ENCODE measurements at places on chromosomes 16 and 17. TPM values are rescaled to one million over a fixed set of nuclear protein-coding genes. Genes with fewer than 3 reads are reported as not detected.

The ASIC2 gene
- 1.4 TPM for total RNA-seq

The PPY gene
- total RNA-seq, result not detected

The PPM1E gene
- 0.13 TPM for total RNA-seq

The PIEZO1 gene
- total RNA-seq, result 198 TPM

The NPIPA3 gene
- not detected for total RNA-seq

The CNTD1 gene
- total RNA-seq, result not detected

The IL34 gene
- 1.6 TPM for total RNA-seq

The ALOX12B gene
- not detected for total RNA-seq

The CES5A gene
- not detected for total RNA-seq

DNA sequence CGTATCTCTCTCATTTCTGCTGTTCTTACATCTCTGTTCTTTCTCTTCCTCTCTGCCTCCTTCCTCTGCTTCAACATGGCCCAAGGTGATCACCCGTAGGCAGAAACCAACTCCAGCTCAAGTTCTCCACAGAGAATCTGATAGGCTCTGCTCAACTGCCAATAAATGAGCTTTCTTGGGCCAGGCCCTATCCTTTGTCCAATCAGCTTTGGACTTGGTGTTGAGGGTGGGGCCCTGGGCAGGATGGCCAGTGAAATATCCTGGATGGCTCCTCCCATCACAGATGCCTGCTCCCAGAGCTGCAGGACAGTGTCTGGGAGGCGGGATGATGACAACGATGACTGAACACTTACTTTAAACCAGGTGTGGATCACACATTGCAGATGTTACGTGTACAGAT is 17.4 kb upstream of the BRD7 start:
- no peak for DNase-seq

- no peak for DNase-seq
Observed at GRCh38 chr16:66391726-66392670, 25.5 kb downstream of the CDH5 start.

GRCh38 chr16:50831751-50832150 is 89.9 kb downstream of the CYLD start:
- DNase-seq, result no peak

DNA sequence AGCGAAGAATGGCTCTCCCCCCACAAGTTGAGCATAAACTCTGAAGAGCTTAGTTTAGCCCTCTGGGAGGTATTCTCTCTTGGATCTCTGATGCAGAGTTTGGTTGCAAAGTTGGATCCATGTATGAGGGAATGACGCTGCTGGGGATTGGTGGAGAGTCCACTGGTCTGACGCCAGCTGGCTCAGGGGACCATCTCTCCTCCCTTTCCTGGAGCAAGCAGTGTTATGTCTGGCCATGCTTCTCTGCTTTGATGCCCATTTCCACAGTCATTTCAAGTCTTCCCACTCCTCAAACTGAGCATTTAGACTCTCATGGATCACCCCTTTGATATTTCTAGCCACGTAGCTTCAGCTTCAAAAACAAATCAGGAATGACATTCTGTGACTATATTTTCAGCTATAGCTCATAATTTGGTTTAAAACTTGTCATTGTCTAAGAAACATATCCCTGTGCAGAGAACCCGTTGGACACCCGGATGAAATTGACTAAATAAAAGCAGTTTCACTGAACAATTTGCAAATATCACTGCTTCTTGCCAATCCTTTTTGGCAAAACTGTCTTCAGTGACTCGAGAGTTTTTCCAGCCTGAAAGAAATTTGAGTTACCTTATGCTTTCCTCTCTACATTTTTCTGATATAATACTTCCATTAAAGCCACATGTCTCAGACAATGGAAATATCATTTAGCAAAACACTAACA is 193.4 kb upstream of the CDH11 start:
- no peak for DNase-seq

GRCh38 chr17:34533806-34534527 is 45.4 kb upstream of the TMEM132E start:
- no peak for DNase-seq

DNA sequence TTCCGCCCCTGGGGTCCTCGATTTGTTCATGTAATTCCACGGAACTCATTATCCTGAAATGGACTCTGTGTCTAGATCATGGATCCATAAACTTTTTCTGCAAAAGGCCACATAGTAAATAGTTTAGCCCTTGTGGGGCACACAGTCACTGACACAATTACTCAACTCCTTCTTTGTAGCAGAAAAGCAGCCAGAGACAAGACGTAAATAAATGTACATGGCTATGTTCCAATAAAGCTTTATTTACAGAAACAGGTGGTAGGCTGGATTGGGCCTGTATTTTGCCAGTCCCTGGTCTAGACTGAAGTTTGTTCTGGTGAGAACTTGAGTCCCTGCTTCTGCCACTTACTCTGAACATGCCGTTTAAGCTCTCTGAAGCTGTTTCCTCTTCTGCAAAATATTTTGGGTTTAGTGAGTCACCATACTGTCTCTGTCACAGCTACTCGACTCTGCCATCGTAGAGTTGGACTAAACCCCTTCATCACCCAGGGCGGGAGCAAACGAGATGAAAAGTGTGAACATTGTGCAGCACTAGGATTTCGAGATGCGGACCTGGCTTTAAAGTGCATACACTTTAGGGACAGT is 61.9 kb upstream of the FOXF1 start:
- DNase-seq, result no peak

GRCh38 chr16:68444056-68444657 is 4.2 kb downstream of the SMPD3 start:
- no peak for DNase-seq

DNA sequence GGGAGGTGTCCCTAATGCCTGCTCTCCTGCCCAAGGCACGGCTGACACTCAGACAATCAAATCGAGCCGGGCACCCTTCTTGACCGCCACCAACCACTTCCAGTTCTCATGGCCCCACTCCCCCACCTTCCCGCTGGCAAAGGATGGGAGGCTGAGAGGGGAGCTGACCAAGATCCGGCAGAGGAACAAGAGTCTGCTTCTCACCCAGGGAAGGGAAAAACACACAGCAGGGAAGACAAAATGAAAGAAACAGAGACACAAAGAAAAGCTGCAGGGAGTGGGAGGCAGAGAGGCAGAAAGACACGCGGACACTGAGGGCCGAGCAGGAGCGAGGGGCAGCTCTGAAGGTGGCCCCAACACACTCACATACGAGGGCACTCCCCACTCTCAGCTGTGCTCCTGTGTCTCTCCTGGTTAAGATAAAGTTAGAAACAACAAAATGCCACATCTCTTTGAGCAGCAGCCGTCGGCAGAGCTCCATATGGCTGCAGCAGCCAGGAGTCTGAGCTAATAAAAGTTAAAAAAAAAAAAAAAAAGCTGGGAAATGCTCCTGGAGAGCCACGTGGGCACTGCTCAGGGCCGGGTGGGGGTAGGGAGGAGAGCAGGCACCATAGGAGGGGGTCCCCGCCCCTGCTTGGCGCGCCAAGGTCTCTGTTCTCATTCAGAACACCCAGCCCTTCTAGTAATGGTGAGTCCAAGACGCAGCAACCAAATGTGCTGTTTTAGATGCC is 7.4 kb downstream of the LRRC75A start:
- DNase-seq, result no peak

- no peak for DNase-seq
Observed at GRCh38 chr17:15908378-15908777, 36.6 kb upstream of the ADORA2B start.

DNA sequence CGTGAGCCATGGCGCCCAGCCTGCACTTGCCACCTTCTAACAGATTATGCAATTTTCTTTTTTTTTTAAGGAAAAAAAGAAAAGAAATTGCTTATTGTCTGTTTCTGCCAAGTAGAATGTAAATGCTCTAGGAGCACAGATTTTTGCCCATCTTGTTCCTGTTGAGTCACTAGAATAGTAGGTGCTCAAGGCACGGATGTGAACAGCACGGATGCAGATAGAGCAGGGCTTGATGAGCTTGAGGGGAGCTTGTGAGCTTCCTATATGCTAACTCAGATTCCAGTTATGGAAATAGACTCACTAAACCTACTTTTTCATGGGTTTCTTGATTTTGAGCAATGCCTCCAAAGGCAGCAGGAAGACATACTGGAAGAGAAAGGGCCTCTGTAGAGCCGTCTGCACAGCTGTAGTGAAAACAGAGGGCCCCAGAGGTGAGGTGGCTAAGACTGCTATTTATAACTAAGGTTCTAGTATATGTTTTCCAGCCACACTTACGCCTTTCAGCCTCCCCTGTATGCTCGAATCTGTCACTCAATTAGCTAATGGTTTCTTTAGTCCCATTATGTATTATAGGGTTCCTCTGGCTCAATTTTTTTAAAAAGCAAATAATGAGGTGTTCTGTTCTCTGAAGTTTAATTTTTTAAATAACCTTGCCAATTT is 72.8 kb downstream of the WWP2 start:
- no peak for DNase-seq

DNA sequence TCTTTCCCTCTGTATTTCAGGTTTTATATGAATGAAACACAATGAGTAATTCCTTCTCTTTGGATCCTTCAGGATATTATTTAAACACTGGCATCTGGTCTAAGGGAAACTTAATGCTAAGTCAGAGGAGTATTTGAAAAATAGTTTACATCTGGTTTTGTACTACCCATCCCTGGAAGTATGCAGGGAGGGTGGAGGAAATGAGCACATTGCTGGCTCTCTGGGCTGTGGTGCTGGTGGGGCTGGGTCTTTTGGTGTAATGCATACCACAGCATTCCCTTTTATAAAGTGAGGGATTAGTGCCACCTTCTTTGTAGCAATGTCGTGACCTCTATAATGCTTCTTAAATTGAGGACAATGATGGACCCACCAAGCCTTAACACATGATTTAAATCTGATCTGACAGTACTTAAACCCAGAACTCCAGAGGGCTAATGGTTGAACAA is 105.5 kb upstream of the AXIN2 start:
- DNase-seq, result no peak

GRCh38 chr17:49513044-49513395 is 17.9 kb downstream of the NGFR start:
- DNase-seq, result no peak

DNA sequence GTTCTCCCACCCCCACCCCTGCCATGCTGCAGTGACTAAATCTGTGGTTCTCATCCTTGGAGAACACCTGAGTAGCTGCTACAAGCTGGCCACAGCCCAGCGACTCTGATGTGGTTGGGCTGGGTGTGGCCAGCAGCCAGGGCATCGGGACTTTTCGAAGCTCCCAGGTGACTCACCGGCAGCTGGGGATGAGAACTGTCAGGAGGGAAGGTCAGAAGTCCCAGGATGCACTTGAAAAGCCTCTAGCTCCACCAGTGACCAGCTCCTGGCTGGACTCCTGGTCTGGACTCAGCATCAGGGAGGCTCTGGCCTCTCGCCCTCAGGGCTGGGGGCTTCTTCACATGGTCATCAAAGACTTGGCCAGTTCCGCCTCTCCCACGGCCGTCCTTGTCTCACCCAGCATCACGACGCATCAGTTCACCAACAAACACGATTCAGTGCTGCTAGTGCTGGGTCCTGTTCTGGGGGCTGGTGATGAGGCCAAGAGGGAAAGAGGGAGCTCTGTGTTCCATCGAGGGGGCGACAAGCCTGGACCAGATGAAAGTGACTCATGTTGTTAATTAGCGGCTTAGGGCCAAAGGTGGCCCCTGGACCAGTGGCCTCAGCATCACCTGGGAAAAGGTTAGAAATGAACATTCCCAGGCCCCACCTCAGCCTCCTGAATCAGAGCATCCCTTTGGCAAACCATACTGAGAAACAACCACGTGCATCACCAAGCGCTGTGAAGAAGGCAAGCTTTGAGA is 3.9 kb upstream of the C17orf99 start:
- DNase-seq, result no peak

DNA sequence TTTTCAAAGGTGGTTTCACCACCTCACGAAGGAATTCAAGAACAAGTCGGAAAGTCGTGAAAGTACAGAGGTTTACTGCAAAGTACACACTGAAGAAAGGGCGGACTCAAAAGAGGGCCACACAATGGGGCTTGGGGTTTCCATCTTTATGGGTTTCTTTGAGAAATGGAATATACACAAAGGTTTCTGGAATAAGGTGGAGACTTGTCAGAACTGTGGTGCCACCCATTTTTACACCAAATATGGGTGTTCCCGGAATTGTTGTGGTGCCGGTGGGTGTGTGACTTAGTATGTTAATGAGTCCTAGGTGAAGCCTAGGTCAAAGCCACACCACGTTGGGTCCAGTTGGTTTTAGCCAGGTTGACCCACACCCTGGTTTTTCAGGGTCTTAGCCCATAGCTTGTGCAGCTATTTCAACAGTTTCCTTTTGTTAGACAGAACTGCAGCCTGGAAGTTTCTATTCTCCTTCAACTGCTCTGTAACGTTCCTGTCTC is 567 bp upstream of the GCSH start:
- DNase-seq, result no peak

DNA sequence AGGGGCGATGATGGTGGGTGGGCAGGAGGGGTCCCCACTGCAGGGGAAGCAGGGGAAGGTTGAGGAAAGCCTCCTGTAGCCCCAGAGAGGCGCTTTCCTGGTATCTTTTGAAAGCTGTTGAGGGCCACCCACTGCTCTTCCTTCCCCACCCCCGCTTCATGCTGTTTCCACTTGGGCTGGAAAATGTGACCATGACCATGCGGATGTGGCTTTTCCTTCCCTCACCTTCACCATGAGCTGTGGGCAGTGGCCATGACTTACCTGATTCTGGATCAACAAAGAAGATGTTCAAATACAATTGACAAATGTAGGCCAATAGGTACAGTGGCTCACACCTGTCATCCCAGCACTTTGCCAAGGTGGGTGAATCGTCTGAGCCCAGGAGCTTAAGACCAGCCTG is 13.8 kb downstream of the MVP start:
- no peak for DNase-seq

GRCh38 chr17:71632328-71632727 is 488.5 kb upstream of the SOX9 start:
- DNase-seq, result no peak

- DNase-seq, result peak; percentile 59
Observed at GRCh38 chr17:38674014-38674748, 576 bp downstream of the EPOP start.

DNA sequence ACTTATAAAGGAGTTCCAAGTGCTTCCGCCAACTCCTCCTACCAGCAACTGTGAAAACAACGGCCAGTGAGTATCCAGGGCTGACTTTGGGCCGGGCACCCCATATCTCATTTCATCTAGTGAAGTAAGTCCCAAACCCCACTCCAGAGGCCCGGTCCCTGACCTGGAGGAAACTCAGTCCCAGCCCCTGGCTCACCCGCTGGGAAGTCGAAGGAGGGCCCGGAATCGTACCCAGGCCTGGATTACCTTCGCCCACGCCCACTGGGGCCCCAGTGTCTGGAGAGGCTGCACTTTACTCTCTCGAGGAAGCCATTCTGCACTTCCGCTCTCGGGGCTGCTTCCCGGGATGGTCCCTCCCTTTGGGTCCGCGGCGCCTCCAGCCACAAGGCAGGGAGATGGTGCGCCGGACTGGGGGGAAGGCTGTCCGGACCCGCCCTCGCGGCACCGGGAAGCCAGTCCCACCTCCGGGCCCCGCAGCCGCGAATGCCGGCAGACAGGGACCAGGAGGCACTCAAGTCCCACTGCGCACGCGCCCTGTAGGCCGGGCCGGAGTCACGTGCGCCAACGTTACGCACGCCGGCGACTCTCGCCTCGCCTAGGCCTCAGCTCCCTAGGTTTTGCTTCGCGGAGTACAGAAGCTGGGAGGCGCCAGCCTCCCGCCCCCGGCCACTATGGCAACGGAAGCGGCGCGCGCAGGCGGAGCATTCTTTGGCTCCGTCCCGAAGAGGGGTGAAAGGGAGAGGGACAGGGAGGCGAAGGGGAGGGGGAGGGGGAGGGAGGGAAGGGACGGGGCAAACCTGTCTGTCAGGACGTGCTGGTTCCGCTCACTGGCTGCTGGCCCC is at the start of gene CMTR2:
Gene CMTR2 (minus strand): TSS at position 513 of the 842 bp plus-strand sequence. CDS start 3,482 bp downstream, outside the sequence.
- DNase-seq, result peak; percentile 97
